ENCODE measurements at places on chromosomes 16 and 17.

DNA sequence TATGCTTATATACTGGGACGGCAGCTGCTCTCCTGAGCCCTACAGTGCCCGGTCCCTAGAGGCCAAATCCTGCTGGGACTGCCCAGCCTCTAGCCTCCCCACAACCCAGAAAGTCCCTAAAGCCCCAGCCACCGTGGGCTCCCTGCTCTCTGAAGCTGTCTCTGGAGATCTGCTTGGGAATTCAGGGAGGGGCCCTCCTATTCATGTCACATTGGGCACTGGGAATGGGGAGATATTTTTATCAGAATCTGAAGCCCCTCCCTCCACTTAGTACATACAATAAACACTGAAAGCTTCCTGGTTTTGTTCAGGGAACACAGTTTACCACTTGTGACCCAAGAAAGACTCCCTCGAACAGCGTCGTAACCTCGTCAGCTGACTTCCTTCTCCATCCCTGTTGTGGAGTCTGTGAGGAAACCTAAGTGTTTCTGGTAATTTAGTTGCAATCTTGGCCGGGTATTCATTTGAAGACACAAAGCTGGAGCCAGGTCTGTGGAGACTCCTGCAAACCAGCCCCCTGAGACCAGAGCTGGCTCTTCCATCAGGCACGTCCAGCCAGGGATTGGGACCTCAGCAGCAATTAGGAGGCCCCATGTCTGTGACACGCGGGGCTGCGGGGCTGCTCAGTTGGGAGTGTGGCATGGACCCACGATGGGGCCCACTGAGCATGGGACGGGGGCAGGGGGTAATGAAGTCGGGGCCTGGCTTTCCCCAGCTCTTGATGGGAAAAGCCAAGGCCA lies 38.5 kb downstream of the PGS1 start:
- no peak for DNase-seq

- DNase-seq, result no peak
These were observed 994 bp downstream of the PITPNA start for GRCh38 chr17:1561420-1562175.

GRCh38 chr17:7435676-7436555 lies 681 bp downstream of the TMEM102 start:
- DNase-seq, result no peak

DNA sequence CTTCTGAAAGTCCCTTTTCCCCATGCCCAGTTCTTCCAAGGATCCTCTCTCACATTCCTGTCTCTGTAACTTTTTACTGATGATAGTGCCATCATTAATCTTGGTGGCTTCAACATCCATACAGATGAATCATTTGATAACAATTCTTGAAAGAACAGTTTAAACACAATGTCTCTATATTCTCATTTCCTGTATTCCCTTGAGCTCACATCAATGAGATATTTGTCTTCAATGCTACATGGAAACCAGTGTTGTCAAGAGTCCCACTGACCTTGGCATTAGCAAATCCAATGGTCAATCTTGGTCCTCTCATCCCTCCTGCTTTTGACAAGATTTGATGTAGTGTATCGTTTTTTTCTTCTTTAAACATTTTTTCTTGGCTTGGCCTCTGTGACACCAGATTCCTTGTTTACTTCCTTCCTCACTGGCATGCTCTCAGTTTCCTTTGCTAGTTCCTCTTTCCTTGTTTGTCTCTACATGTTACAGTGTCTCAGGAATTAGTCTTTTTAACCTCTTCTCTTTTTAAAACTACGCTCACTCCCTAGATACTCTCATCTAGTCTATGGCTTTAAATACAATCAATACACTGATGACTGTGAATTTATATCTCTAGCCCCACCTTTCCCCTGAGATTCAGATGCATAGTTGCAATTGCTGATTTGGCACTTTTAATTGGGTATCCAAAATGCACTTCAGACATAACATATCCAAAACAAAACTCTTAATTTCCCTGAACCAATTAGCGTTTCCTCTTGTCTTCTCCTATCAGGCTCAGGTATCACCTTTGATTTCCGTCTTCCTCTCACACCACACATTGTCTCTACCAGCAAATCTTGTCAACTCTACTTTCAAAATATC lies 134.0 kb downstream of the MYO1D start:
- DNase-seq, result no peak

DNA sequence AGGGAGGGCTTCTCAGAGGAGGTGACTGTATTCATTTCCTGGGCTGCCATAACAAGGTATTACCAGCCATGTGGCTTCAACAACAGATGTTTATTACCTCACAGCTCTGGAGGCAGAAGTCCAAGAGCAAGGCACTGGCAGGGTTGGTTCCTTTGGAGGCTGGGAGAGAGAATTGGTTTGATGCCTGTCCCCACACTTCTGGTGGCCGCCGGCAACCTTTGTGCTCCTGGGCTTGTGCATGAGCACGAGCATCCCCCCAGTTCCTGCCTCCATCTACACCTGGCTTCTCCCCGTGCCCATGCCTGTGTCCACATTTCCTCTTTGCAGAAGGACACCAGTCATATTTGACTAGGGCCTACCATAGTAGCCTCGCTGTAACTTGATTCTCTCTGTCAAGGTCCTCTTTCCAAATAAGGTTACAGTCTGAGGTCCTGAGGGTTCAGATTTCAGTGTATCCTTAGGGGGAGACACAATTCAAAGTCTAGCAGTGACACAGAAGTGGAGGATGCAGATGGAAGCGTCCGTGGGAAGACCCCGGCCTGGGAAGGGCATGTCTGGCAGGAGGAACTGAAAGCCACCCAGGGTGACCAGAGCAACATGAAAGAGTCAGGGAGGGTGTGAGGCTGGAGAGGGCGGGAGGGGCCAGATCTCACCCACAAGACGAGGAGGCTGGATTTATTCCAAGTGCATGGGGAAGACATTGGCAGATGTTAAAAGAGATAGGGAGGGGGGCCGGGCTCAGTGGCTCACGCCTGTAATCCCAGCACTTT lies 188.2 kb upstream of the HSBP1 start:
- no peak for DNase-seq

- DNase-seq, result no peak
These were observed 70.8 kb downstream of the ABR start for GRCh38 chr17:1108765-1109605.

- no peak for DNase-seq
These were observed 18.4 kb downstream of the CMTM3 start for GRCh38 chr16:66622863-66623262.

GRCh38 chr17:41510251-41511065 lies 5.0 kb upstream of the KRT13 start:
- no peak for DNase-seq

DNA sequence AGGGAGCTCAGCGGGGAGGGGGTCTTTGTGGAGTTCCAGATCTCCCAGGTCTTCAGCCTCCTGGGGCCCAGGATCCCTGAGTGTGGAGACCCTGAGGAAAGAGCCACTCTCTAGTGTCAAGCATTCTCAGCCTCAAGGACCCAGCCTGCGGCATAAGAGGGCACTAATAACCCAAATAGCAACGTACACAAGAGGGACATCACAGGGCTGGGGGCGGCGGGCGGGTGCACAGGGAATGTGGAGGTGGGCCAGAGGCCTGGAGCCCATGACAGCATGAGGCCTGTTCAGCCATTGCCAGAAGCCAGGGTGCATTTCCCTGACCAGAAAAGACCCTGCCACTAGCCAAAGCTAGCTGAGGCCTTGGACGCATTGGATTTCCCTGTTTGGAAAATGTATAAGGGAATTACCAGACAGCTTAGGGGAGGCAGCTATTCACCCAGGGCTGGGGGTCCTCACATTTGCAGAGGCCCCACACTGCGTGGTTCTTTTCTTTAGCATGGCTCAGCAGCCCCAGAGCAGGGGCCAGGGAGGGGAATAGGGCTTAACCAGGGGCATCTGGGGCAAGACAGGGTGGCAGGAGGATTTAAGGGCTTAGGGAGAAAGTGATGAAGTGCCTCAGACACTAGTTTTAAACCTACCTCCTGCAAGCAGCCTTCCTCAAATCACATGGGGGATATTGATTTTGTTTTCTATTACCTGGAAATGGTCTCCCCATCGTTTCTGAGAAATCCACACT lies 13.5 kb upstream of the ALOX15B start:
- no peak for DNase-seq

DNA sequence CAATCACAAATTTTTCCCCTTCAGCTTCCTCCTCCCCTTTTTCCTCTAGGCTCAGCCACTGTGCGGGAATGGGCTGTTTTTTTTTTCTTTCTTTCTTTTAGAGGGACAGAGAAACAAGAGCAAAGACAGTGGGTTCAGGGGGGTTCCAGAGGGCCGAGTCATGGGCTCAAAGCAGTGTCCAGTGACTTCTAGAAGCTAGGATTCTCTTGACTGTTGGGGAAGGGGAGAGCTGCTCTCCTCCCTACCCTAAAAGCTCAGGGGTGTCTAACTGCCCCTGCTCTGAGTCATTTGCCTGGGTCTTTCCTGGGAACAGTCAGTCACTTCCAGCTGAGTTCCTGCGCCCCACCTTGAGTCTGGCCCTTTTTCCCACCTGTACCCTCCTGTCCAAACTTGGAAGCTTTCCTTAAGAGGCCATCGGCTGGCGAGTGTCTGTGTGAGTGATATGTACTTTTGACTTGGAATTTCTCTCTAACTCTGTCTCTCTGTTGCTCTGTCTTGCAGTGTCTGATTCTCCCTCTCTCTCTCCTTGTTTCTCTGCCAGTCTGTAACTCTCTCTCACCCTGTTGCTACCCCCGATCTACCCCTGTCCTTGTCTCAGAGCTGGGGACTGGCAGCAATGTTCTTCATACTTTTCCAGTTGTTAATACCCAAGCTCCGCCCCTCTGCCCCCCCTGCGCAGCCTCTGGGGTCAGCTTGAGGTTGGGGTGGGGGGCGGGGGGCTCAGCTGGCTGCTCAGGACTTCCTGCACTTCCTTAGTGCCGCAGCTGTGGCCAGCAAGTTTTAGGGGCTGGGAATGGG lies 2.4 kb downstream of the THRA start:
- no peak for DNase-seq

- no peak for DNase-seq
These were observed 178.7 kb downstream of the SEC14L1 start for GRCh38 chr17:77319211-77320043.

DNA sequence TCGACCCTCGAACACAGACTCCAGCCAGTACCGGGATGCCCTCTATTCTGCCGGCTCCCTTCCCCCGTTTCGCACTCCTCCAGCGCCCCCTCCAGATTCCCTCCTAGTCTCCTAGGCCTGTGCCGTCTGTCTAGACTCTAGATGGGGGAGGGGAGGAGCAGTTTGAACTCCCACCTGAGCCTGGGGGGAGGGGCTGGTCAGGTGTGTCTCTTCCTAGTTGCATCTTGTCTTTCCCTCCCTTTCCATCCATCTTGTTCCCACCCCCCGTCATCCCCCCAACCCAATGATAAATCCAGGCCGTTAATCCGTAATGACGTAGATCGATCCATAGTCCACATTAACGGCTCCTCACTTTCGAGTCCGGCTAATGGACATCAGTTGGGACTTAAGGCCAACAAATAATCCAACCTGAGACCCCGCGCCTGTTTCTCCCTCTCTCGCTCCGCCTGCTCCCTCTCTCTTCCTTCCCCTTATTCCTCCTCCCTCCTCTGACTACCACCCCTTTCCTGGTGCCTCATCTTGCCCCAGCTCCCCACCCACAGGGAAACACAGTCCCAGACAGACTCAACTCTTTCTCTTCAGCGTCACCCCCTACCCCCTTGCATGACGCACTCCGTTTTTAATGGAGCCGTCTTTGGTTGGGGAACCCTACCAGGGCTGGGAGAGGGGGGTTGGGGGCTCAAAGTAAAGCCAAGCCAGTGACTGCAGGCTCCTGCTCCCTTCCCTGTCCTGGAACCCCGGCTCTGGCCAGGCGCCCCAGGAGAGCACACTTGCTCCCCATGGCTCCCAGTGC lies 3.4 kb upstream of the HOXB5 start:
- no peak for DNase-seq

- DNase-seq, result no peak
These were observed 393 bp downstream of the SERPINF2 start for GRCh38 chr17:1743088-1743439.

DNA sequence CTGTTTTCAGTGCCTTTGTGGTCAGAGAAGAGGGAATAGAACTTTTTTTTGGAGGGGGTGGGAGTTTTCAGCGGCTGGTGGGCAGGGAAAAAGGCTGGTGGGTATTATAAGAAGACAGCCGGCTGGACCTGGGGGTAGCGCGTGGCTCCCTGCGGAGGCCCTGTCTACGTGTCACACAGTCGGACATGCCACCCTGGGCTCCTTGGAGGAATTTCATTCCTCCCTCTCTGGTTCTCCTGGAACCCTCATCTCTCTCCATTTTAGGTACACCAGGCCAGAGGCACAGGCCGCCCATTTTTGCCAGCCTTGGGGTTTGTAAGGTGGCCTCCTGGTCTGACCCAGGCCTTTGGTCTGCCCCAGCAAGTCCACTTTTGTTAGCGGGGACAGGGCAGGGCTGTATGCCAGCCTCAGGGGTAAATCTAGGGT lies 908 bp downstream of the FKBP10 start:
- DNase-seq, result no peak

GRCh38 chr17:9929871-9930270 lies 24.8 kb upstream of the RCVRN start:
- no peak for DNase-seq

DNA sequence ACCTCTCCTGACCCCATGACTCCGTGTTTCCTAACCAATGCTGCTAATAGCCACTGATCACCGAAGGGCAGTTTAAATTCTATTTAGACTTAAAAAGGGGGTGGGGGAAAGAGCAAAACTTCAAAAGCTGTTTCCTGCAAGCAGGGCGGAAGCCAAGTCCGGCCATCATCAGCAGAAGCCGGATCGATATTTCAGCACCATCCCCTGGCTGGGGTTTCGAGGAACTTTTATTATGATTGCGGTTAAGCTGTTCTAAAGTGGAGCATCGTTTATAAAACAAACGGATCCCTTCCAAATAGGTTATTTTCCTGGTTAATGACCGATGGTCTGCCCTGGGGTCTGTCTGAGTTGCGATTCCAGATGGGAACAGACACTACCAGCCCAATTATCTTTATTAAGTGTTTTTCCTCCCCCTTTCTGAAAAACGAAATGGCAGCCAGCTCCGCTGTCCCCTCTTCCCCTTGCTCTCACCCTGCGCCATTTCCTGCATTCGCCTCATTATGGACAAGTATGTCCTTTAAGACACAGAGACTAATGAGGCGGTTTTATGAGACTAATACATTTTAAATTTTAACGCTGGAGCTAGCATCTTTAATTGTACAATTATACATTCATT lies 76.1 kb upstream of the IRX3 start:
- no peak for DNase-seq

DNA sequence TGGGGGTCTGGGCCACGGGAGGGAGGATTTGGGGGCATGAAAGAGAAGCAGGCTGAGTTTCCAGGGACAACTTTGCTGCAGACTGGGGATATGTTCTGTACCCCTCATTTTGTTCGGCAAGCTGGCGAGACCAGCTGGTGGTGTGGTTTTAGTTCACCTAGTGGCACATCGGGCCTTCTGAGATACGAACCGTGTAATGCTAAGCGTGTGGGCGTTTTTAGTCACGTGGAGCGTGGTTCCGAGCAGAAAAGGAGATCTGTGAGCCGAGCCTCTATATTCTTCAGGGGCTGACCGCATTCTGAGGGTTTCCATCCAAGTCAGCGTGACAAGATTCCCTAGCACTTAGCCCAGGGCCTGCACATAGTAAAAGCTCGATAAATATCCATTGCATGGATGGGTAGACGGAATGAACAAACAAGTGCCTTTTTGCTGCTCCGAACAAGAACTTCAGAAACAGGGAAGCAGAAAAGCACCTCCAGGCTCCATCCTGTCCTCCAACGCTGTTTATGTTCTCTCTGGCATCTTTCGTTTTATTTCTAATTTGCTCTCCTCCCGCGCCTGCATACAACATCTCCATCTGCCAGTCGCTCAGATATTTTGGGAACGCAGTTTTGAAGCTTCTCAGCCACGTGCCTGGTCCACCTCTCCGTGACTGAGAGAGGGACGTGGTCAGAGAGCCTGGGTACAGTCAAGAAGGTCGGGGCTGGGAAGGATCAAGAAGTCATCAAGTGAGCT lies 5.8 kb downstream of the SYT17 start:
- DNase-seq, result no peak

GRCh38 chr17:65820811-65821210 lies 259.4 kb upstream of the AXIN2 start:
- no peak for DNase-seq

Measured in anterior cingulate cortex (tissue), 58 donors.